ENCODE measurements at places on chromosomes 1 and 21.

- DNase-seq = no peak
These were observed 28.5 kb downstream of the TNN start for GRCh38 chr1:175095978-175096607.

DNA sequence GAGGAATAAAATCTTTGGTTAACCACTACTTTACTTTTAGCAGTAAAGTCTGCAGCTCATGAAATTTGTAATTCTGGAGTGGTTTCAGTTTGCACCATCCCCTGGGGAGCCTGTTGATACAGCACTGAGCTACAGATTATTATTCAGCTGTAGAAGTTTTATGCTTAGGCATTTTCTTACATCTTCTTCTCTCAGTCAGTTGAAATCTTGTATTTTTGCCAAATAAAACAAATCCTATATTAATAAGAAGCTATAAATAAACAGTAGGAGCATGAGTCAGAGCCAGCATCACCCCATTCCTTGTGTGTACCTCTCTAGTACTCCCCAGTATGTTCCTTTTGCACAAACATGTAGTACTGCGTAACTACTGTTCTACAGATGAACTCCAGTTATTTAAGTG is 118.9 kb downstream of the ATF6 start:
- no peak for DNase-seq

DNA sequence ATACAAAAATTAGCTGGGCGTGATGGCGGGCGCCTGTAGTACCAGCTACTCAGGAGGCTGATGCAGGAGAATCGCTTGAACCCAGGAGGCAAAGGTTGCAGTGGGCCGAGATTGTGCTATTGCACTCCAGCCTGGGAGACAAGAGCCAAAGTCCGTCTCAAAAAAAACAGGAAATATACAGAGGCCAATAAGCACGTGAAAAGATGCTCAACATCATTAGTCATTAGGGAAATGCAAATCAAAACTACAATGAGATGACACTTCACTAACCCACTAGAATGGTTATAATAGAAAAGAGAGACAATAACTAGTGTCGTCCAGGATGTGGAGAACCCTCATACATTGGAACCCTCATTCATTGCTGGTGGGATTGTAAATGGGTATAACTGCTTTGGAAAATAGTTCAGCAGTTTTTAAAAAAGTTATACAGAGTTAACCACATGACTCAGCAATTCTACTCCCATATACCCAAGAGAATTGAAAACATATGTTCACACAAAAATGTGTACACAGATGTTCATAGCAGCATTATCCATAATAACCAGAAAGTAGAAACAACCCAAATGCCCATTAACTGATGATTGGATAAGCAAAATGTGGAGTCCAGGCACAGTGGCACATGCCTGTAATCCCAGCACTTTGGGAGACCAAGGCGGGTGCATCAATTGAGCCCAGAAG is 6.4 kb upstream of the E2F2 start:
- DNase-seq = no peak

- no peak for DNase-seq
These were observed 3.2 kb downstream of the JMJD4 start for GRCh38 chr1:227731696-227732585.

DNA sequence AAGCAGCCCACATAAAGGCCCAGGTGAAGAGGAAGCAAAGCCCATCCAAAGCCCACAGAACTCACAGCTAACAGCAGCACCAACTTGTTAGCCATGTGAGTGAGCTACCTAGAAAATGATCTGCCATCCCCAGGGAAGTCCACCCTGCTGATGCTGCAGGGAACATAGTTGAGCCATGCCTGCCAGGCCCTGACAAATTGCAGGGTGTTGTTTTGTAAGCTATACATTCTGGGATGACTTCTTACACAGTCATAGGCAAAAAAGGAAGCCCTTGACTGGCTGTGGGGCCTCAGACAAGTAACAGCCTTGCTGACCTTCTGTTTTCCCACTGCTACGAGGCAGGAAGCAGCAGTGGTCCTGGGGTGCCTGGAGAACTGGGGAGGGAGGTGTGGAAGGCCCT is 262.7 kb downstream of the MATN1 start:
- no peak for DNase-seq

- no peak for DNase-seq
These were observed 137.5 kb downstream of the TGFB2 start for GRCh38 chr1:218482683-218483082.

GRCh38 chr1:28417926-28418637 is 48.5 kb downstream of the PHACTR4 start:
- DNase-seq = no peak

GRCh38 chr1:159009287-159009686 is 420 bp upstream of the IFI16 start:
- DNase-seq = no peak

DNA sequence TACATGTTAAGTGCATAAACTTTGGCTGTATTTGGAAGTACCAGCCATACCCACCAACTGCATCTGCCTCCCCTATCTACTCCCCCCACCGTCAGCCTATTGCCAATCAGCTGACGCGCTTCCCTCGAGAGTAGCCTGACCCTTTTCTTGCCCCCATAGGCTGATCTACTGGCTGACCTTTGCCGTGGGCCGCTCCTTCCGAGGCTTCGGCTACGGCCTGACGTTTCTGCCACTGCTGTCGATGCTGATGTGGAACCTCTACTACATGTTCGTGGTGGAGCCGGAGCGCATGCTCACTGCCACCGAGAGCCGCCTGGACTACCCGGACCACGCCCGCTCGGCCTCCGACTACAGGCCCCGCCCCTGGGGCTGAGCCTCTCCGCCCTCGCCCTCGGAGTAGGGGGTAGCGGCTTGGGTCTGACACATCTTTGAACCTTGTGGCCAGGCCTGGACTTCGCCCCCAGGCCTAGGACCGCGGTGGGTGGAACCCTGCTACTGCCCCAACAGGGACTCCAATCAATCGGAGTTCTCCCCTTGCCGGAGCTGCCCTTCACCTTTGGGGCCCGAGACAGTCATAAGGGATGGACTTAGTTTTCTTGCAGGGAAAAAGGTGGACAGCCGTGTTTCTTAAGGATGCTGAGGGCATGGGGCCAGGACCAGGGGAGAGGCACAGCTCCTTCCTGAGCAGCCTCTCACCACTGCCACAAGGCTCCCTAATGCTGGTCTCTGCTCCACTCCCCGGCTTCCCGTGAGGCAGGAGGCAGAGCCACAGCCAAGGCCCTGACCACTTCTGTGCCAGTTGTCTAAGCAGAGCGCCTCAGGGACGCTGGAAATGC is 4.0 kb downstream of the GLMP start:
- peak; percentile 27 for DNase-seq

- no peak for DNase-seq
These were observed 20.0 kb upstream of the ITLN1 start for GRCh38 chr1:160904783-160905616.

GRCh38 chr1:45141247-45142003 is 65.0 kb downstream of the ZSWIM5 start:
- DNase-seq = no peak

GRCh38 chr1:66984491-66984890 is 59.7 kb downstream of the MIER1 start:
- no peak for DNase-seq

DNA sequence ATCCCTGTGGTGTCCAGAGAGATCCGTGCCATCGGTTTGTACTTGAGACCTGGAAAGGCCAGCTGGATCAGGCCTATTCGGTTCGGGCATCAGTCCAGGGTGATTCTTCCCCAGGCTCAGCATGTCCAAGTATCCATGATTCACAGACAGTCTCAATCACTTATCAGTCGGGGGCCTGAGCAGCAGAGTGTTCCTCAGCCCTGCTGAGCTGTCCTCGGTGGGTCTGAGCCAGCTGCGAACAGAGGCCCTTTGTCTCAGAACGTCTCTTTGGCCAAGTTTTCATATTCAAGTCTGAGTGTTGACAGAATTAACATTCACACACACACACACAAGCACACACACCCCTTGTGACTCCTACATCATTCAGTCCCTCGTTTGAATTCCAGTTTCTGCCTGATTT is 33.4 kb upstream of the OSBPL9 start:
- no peak for DNase-seq

DNA sequence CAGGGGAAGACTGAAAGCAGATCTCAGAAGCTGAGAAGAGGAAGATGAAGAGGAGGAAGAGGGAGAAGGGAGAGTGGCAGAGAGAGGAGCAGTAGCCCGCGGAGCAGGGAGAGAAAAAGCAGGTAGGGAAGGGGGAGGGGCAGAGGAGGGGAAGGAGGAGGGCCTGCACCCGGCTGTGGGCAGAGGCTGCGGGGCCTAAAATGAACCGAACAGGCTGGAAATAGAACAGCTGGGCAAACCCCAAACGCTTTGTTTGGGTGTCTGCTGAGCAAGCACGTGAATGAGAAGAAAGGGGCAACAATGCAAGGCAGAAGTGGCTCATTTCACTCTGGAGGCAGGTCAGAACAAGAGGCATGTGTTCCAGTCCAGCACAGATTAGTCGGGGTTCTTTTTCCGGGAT is 33.5 kb downstream of the KCNC4 start:
- DNase-seq = no peak

- DNase-seq = no peak
These were observed 10.1 kb upstream of the GNG12 start for GRCh38 chr1:67843331-67843730.

DNA sequence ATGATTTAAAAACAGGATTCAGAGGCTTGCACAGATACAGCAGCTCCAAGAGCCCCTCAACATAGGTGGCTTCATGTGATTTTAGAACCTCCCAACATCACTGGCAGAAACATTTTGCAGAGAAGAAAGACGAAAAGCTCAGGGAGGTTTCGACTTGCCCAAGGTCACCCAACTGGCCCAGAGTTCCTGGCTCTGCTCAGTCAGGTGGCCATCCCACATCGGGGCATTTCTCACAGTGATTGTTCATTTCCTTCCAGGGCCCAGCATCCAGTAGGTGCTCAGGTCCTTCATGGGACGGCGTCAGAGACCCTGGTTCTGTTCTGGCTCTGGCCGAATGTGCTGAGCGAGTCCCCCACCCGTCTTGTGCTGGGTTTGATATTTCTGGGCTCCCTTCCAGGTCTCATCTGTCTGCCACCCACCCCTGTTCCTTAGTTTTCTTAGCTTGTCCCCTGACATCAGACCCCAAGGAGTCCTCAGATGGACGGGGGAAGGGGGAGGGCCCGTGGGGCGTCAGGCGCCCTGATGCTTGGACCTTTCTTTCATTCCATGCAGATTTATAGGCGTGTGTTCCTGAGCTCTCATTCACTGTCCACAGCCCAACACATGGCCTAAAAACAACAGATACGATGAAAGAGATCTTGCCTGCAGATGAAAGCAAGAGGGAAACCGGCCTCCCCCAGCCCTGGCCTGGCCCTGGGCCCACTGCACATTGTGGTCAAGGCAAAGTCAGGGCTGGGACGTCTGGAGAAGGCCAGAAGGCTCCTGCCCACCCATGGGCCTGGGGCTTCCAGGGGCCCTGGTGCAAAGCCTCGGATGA is 123.1 kb upstream of the ZBTB40 start:
- DNase-seq = no peak

DNA sequence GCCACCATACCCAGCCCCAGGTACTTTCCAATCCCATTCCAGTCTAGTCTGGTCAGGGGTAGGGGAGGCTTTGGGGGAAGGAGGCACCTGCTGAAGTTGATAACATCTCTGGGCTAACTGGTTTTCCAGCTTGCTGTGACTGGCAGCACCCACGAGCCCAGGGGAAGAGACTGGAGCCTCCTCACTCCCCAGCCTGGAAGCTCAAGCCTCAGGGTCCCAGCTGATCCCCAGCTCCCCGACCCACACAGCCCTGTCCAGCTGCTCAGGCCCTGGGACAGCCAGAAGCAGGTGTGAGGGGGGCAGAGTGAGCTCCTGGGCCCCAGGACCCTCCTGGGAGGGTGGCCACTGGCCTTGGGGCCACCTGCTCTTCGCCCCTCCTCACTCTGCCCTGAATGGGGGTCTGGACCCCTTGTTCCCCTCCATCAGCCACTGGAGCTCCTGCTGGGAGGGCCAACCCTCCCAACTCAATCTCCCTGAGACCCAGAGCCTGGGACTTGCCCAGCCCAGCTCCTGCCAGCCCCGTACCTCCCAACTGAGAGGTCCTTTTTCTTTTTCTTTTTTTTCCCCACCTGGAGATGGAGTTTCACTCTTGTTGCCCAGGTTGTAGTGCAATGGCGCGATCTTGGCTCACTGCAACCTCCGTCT is 23.5 kb upstream of the RNU1-4 start:
- DNase-seq = no peak

DNA sequence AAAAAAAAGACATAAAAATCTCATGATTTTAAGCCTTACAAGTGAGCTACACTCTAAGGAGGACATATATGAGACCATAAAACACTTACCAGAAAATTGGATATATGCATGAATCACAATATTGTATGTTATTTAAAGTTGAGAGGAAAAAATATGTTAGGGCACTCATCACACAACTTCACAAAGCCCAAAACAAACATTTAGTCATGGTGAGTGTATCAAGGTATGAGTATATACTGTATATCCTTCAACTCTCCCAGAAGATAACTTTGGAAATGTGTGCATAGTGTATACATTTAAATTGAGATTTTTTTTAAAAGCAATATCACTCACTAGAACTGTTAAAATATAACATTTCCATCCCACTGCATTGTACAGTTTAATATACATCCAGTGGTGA is 259.3 kb downstream of the SRGAP2C start:
- DNase-seq = no peak

GRCh38 chr1:217590598-217590997 is 40.3 kb downstream of the GPATCH2 start:
- no peak for DNase-seq
